ENCODE measurements at places on chromosomes 7 and 10.

DNA sequence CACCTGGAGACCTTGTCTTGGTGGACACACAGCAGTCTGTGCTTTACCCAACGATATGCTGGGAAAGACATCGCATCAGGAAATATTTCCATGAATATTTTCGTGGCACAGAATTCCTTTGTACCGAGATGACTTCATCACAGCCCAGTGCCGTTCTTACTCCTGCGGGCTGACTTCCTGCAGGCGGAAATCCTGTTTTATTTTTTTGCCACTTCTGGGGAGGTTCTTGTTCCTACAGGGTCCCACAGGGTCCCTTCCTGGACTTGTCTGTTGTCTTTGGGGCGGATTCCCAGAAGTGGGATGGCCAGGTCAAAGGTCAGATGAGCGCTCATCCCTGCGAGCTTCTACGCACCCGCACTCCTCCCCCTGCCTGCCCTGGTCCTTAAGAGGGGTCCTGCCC lies 86.5 kb downstream of the DNAJB6 start:
- DNase-seq, result no peak

- no peak for DNase-seq
Measured at GRCh38 chr10:102280397-102281101, 35.2 kb downstream of the GBF1 start.

- DNase-seq, result no peak
Measured at GRCh38 chr10:3538656-3539531, 246.1 kb downstream of the KLF6 start.

DNA sequence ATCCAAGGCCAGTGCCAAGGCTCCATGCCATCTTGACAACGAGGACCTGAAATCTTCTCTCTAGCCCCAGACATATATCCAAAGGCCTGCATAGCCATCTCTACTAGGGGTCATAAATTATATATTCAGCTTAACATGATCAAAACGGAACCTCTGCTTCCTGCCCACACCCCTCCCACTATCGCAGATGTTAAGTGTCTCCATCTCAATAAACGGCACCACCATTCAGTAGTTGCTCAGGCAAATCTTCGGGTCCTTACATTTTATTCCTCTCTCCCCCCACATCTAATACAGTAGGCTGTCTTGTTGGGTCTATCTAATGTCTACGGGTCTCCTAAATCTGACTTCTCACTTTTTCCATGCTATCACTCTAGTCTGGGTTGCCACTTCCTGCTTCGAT lies 201.1 kb upstream of the PLXNA4 start:
- DNase-seq, result no peak

DNA sequence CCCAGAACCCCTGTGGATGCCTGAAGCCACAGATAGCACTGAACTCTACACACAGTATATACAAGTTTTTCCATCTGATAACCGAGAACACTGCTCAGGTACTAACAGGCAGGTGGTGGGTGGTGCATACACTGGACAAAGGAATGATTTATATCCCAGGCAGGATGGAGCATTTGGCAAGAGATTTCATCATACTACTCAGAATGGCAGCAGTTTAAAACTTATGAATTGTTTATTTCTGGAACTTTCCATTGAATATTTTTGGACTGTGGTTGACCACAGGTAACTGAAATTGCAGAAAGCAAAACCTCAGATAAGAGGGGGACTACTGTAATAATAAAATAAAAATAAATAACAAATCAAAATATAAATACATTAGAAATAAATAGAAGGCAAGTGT lies 10.9 kb upstream of the KCNMA1 start:
- no peak for DNase-seq

DNA sequence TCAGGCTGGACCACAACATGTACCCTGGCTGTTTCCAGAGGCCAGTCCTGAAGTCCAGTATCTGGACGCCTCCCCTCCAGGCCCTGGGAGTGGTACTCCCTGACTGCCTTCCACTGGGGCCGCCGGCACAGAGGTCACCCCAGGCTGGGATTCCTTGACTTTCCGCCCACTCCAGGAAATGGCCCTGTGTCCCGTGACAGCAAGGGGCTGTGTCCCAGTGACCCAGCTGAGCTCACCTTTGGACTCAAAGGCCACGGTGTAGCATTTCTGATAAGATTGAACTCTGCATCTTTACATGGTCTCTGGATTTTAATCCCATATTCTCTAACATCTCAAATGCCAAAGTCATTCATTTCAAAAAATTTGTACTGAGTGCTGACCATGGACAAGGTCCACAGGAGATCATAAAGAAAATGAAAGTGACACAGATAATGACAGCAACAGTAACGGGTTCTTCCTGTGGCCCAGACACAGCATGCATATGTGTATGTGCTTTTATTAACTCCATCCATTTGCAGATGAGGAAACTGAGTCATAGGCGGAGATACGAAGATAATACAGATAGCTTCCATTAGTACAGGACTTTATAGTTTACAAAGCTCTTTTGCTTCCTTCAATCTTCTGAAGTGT lies 5.4 kb downstream of the ADAMTS14 start:
- DNase-seq, result no peak

GRCh38 chr10:128934492-128934891 lies 532.5 kb upstream of the MGMT start:
- DNase-seq, result no peak

Data from stimulated activated naive CD8-positive, alpha-beta T cell treated with anti-CD3 and anti-CD28 coated beads, Interleukin-15, amount 100 ng/mL, for 72 hours (primary cell).